ENCODE measurements at places on chromosomes 2 and 18.

DNA sequence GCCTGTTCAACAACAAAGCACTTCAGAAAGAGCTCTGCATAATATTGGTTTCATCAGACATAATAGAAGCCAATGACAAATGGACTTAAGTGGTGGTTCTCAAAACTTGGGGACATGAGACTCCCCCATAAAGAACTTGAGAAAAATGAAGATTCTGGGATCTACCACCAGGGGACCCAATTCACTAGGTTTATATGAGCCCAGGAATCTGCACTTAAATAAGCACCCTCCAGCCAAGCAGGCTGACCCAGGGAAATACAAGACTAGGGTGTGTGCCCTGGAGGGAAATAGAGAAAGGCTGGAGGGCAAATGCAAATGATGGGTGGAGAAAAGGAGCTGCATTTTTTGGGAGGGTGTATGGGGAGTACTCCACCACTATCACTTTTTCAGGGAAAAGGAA lies 52.5 kb downstream of the SATB2 start:
- no peak for DNase-seq

GRCh38 chr2:223465793-223466192 lies 136.4 kb downstream of the SCG2 start:
- DNase-seq = no peak

- DNase-seq = no peak
These were observed 53.9 kb upstream of the PXDN start for GRCh38 chr2:1798115-1798784.

DNA sequence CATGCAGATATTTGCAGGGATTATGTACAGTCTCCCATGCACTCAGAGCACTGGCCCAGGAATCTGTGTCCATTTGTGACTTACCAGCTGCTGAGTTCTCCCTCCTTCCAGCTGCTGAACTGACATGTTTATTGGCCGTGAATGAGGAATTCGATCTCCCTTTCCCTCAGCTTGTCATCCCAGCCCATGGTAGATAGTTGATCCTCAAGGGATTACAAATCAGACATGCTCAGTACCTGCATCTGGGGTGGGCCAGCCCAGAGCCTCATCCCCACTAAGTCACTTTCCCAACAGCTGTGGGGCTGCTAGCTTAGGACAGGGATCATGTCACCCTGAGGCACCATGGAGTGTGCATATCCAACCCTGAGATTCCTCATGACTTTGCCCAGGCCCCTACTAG lies 1284.9 kb upstream of the LRRTM1 start:
- no peak for DNase-seq

DNA sequence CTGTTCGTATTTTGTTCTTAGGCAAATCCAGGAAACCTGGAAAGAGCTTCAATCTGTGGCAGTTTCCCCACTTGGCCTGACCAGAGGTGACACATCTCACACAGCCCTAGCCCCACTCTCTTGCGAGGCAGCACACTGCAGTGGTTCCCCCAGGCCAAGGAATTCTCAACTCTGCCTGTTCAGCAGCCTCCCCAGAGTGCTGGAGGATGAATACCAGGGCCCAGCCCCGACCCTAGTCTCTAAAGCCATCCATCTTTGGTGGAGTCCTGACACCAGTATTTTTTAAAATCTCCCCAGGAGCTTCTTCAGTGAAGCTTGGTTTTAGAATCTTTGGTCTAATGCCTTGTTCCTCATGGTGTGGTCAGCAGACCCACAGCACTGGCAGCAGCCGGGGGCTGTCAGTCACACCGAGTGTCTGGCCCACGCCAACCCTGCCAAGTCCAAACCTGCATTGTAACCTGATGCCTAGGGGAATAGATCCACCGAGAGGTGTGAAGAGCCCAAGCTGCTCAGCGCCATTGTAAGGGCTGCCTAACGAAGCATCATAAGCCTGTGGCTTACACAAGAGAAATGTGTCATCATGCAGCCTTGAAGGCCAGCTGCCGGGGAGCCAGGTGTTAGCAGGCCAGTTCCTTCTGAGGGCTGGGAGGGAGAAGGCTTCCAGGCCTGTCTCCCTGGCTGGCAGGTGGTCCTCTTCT lies 428.7 kb upstream of the ID2 start:
- DNase-seq = no peak

- no peak for DNase-seq
These were observed 104.6 kb upstream of the KLHL29 start for GRCh38 chr2:23280401-23280800.

DNA sequence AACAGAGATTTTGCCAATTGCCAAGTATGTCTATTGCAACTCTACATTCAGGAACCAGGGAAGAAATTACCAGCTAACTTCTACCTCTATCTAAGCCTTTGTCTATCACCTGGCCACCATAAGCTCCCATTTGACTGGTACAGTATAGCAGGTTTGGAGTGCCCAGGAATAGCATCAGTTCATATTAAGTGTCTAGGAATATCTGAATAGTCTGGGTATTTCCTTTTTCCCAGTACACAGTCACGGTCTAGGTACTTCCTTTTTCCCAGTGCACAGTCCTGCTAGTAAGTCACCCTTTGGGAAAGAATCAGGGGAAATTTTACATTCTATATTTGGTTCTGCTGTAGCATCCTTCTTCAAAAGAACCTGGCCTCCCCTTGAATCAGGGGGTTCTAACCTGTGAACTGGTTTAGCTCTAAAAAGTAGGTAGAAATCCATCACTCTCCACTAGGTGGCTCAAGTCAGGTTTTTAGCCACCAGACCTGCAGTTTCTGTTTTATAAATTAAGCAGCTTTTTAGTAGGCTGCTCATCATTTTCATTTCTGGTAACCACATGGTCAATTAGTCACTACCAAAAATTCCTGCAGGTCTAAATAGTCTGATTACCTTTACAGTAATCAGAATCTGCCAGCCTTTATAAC lies 49.3 kb upstream of the DNAJC10 start:
- DNase-seq = no peak

- no peak for DNase-seq
These were observed 73.8 kb upstream of the MGAT4A start for GRCh38 chr2:98804736-98805135.

Measured in right renal pelvis (tissue), 4 donors.